ENCODE measurements at places on chromosomes 3 and 15.

DNA sequence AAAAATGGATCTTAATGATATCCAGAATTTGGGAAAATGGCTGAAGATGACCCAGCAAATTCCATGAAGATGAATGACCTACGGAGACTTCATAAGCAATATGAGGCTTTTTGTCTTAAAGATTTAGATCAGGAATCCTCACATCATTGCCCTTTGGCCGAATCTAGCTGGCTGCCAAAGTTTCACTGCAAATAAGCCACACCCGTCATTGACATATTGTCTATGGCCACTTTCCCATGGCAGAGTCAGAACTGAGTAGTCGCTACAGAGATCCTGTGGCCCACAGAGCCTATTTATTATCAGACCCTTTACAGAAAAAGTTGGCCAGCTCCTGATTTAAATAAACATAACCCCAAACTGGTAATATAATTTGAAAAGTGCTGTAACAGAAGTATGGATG is 307.4 kb upstream of the RARB start:
- no peak for DNase-seq

- DNase-seq: no peak
Measured at GRCh38 chr3:111333642-111334041, 208.4 kb upstream of the CD96 start.

DNA sequence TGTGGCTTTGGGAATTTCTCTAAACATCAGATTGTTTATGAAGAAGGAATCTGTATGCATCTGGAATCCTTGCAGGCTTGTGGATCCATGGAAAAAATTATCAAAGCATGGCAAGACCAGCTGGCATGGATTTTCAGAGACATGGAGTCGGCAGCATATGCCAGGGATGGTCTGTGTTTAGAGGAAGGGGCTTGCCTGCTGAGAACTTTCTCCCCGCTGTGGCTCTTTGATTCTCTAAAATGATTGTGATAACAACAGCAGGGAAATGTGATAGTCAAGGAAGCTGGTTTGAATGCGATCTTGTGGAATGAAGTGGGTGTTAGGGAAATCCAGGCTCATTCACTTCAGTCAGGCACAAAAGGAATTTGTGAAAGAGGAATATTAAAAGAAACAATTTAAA is 245.7 kb upstream of the THRB start:
- no peak for DNase-seq

- no peak for DNase-seq
Measured at GRCh38 chr15:89067751-89068150, 20.5 kb upstream of the ABHD2 start.

DNA sequence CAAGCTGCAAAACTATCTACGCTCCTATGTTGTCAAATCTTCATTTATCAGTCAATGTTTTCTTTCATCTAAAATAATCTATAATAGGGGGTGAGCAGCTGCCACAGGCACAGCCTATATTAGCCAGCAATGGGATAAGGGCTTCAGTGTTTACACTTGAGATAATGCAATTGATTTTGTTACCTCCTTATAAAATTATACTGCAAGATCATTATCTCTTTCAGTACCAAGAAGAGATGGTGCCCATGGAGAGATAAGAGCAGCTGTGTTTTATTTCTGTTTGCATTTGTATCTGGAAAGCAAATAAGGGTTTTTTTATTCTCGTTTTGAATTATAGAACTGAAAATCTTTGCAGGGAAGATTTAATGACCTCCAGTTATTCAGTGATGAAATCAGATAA is 68.9 kb downstream of the PLD1 start:
- no peak for DNase-seq

DNA sequence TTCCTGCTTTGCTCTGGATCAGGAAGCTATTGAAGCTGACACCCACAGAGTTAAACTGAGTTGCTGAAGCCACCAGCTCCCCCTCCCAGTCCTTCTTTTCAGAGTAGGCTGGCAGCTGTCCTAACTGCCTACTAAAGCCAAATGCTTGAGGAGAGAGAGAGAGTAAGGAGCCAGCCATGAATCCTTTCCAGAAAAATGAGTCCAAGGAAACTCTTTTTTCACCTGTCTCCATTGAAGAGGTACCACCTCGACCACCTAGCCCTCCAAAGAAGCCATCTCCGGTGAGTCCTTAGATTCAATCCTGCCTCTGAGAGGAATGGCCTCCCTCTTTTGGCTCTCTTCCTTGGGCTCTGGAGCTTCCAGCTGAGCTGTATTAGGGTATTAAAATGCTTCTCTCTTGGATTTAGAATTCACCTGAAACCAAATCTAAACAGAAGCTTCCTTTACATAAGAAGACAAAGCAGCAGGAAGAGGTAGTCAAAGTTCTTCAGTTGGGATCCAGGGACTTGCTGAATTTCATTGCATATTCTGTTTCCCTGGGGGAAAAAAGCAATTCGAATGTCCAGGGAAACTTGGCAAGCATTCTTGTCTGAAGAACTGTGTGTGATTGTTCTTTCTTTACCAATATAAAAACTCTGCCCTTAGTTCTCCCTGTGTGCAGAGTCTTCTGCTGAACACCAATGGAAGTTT is at the start of gene SLC15A2:
Gene SLC15A2, plus strand, starts transcription at position 101 of the 690 bp plus-strand sequence. Its CDS starts 76 bp downstream, at position 177.
- no peak for DNase-seq

- DNase-seq: peak; percentile 41
Measured at GRCh38 chr3:138845771-138846173, 11.0 kb upstream of the PIK3CB start.

DNA sequence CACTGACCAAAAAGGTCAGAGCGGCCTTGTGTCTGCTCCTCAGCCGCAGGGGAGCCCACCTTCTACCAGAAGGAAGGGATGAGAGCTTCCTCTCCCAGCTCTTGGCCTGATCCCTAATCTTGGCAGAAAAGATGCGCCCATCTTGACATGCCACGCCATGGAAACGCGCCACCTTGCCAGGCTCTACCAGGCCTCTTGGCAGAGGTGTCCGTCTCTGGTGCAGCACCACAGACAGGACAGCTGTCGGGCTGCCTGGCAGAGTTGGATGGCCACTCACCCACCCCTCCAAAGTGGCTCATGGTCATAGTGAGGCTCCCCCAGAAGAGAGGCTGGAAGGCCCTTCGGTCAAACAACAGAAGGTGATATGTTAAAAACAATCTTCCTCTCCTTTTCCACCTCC is 105.2 kb downstream of the LIPC start:
- no peak for DNase-seq

DNA sequence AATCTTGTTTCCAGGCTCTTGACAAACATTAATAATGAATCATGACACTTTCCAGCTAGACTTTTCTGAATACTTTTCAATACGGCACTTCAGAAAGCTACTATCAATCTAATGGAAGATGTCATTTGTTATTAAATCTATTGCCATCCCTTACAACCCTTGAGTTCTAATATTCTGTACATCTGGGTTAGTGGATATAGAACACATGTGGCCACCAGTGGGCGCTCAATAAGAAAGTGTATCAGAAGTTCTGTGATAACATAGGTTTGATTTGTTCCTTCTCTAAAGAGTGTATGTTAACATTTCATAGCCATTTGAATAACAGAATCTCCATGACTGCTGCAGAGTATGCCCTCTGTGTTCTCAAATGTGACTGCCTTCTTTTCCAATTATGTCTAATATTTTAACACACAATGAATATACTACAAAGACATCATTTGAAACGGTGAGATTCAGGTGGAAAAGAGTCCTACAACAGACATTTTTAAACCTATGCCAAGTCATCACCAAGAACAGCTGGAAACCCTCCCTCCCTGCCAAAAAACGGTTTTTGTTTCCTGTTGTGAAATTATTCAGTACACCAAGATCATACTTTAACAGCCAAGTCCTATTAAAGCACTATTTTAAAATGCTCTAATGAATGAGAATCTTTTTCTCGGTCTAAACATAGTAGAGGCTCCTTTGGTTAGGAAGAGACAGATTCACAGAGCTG is 22.2 kb downstream of the ALDH1A2 start:
- DNase-seq: peak; percentile 43

- no peak for DNase-seq
Measured at GRCh38 chr3:151403246-151403645, 18.7 kb upstream of the P2RY12 start.

DNA sequence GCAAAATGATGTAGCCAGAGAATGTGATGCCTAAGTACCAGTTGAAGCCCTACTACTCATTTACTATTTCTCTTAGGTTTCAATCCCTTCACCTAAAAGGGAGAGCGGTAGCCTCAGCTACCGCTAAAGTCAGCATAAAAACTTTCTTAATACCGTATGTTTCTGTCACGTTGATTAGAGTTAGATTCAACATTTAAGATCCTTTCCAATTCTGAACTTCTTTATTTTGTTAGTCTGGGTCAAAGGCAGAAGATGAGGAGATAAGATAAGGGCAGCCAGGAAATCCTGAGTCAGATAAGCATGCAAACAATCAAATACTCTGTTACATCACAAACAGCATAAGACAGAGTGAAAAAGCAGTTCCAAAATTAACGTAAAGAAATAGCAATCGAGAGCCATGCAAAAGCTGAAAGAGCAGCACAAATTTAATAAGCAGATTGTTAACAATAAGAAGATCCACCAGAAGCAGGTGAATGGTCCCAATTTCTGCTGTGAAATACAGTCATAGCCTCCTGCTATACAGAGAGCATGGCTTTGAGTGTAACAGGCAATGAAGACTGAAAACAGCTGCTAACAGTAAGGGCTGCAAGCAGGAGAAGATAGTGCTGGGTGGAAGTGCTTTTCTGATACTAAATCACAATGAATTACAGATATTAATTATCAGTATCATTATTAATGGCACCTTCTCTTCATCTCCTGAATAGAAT is 3.0 kb downstream of the TMEM207 start:
- no peak for DNase-seq

DNA sequence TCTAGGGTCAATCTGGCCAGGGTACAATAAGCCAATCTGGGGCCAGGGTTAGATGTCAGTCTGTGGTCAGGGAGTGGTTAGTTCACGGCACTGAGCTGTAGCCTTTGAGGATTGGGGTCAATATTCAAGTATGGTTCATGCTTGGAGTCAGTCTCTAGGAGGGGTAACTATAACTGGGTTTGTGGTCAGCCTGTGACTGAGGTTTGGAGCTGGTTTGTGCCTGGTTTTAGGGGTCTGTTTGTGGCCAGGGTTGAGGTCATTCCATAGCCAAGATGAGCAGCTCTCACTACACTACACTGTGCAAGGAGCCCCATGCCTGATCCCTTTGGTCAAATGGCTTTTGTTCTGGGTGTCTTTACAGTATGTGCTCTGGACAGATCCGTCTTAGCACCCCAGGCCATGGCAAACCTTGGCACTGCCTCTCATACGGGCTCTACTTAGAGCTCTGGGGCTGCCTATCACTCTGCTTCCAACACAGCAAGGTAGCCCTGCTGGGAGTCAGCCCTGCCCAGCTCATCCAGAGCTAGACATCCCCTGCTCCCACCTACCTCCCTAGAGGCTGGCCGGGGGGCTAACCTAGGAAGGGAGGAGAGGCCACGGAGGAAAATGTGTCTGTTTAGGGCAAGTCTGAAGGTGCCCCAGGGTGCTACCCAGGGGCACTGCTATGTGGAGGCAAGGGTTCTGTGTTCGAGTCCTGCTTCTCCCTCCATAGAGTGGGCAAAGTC is 63.3 kb upstream of the CORO2B start:
- no peak for DNase-seq

DNA sequence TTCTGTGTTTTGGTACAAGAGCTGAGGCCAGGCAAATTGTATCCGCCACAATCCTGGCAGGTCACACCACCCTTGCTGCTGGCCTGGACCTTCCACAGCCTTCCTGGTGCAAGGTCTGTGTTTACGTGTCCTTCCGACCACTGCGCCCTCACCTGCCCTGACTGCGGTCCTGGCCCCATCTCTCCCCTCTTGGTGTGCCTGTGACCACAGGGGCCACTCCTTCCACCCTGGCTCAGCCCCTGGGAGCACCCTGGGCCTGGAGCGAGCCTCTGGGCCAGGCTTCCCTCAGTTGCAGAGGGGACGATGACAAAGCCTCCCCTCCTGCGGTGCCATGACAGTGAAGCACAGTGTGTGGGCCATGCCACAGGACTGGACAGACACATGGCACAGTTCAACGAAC is 104.5 kb downstream of the PLXNA1 start:
- no peak for DNase-seq

DNA sequence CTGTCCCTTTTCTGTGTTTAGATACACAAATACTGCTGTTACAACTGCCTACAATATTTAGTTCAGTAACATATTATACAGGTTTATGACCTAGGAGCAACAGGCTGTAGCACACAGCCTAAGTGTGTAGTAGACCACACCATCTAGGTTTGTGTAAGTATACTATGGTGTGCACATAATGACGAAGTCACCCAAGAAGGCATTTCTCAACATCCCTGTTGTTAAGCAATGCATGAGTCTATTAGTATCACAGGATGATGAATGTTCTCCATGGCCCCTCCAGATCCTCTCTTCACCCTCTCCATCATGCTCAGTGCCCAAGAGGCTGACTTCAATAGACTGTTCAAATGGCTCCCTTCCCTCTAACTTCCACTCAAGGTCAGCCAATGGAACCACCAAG is 14.6 kb upstream of the SEC62 start:
- no peak for DNase-seq

DNA sequence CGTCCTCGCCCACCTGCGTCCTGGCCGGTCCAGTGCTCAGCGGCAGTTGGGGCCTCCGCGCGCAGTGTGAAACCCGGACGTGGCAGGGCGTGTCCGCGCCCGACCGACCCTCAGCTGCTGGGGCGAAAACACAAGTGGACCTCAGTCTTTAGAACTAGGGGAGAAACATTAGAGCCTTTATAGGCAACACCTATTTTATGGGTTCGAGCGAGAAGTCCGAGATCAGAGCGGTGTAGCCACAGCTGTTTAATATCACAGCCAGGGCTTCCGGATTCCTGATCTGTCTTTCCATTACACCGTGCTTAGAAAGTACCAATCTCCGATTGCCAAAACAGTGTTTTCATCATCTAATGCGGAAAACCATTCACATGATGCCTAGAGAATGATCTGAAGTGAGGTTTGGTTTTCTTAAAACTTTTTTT is 506 bp downstream of the RAD51 start:
- DNase-seq: no peak

- DNase-seq: peak; percentile 61
Measured at GRCh38 chr3:33658991-33659848, 58.8 kb downstream of the CLASP2 start.

GRCh38 chr3:63709576-63709975 is 57.1 kb downstream of the SNTN start:
- DNase-seq: no peak

DNA sequence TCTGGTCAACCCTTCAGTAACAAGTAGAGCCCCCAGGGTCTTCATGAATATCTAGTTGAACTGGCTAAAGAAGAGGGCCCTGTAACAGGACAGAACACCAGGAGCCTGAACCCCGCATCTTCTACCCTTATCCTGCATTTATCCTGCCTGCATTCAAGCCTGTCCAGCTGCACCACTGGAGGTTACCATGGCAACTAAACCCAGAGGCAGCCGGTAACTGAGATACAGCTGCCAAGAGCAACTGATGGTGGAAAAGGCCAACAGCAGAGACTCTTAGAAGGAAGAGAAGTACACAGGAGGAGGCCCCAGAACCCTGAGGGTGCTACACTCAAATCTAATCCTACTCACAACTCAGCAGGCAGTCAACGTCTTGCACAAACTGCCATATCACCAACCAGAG is 3.7 kb upstream of the PRKAR2A start:
- DNase-seq: peak; percentile 31

All from nephron progenitor cell (in vitro differentiated cells).